Activated T-cell treated with anti-CD3 and anti-CD28 coated beads, Interleukin-2, amount 50 U/mL, for 1 hour (primary cell): ENCODE measurements at places on chromosomes 11 and 22.
A peak's percentile ranks its signal among the peaks of the same experiment; 100 is the strongest.

DNA sequence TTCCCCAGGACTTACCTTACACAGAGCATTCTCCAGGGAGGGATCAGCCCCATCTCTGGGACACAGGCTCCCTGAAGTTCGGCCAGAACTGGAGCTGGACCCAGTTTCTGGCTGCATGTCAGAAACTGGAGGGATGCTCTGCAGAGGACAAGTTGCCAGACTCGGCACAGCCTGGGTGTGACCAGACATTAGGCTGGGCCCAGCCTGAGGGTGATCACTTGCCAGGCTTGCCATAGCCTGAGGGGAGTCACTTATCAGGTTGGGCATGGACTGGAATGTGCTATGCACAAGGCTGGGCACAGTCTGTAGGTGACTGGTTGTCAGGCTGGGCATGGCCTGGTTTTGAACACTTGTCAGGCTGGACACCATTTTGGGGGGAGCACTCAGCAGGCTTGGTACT lies 30.7 kb upstream of the STK33 start:
- no peak for DNase-seq

GRCh38 chr11:24171869-24172268 lies 325.0 kb upstream of the LUZP2 start:
- no peak for DNase-seq

GRCh38 chr11:117005758-117006157 lies 92.5 kb downstream of the SIK3 start:
- no peak for DNase-seq

DNA sequence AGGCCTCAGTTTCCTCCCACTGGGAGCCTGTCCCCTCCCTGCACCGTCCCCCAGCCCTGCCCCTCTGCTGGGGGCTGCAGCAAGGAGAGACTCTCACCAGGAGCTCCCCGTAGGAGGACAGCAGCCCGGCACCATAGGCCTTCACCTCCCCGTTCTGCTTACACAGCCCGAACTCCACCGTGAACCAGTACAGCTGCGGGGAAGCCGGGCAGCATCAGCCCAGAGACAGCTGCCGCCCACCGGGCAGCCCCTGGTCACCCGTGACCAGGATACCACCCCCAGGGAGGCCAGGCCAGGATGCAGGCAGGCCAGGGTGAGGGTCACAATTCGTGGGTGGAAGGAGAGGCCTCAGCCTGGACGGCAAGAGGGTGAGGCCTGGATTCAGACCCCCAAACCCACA lies 4.6 kb upstream of the INS start:
- no peak for DNase-seq

DNA sequence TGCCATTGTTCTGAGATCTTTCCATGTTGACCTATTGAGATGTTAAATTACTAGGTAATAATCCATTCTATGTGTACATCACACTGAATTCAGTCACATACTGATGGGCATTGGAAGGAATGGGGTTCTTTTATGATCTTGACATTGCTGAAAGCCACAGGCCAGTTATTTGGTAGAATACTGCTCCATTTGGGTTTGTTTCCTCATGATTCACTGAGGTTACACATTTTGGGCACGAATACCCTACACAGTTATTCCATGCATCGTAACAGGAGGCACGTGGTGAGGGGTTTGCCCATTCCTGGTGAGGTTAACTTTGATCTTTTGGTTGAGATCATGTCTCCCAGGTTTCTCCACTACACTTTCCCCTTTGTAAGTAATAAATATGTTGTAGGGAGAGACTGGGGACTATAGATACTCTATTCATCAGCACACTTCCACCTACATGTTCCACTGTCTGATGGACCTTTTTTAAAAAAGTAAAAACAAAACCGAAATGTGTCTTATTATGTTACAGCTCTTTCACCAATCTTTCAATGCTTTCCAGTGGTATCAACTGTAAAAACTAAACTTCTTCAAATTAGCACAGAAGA lies 12.0 kb upstream of the FOLR1 start:
- DNase-seq = no peak

GRCh38 chr11:110371084-110371483 lies 58.7 kb upstream of the FDX1 start:
- DNase-seq = no peak

DNA sequence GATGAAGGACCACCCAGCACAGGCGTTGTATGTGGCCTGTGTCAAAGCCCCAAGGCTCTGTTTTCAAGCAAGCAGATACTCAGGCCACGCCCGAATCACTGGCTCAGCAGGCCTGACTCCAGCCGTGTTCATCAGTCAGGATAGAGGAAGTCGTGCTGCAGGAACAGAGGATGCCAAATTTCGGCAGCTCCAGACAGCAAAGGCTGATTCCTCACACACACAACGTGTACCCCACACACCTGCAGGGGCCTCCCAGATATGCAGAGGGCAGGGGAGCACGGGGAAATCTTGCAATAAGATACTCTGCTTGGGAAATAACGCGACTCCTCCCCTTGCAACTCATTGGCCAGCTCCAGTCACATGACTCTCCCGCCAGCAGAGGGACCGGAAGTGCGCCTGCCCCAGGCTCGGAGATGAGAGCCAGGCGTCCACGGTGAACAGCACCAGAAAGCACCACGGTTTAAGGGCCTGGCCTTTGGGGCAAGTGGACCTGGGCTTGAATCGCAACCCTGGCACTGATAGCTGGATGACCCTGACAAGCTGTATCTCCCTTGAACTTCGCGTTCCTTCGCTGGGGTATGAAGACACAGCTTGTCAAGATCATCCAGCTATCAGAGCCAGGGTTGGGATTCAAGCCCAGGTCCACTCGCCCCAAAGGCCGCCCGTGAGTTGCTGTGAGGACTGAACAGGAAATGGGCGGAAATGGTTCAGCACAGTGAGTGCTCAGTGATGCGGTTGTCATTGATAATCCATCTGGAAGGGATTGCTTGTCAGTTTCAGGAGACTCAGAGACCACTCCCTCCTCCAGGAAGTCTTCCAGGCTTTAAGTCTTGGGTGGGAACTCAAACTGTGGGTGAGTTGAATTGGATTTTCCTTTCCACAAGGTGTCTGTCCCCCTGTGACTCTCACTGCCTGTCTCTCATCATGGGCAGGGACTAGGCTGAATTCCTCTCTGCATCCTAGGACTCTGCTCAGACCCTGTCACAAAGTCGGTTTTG lies 88.5 kb downstream of the MYEOV start:
- peak; percentile 23 for DNase-seq

- no peak for DNase-seq
Observed at GRCh38 chr11:128707681-128708080, 13.8 kb downstream of the FLI1 start.

DNA sequence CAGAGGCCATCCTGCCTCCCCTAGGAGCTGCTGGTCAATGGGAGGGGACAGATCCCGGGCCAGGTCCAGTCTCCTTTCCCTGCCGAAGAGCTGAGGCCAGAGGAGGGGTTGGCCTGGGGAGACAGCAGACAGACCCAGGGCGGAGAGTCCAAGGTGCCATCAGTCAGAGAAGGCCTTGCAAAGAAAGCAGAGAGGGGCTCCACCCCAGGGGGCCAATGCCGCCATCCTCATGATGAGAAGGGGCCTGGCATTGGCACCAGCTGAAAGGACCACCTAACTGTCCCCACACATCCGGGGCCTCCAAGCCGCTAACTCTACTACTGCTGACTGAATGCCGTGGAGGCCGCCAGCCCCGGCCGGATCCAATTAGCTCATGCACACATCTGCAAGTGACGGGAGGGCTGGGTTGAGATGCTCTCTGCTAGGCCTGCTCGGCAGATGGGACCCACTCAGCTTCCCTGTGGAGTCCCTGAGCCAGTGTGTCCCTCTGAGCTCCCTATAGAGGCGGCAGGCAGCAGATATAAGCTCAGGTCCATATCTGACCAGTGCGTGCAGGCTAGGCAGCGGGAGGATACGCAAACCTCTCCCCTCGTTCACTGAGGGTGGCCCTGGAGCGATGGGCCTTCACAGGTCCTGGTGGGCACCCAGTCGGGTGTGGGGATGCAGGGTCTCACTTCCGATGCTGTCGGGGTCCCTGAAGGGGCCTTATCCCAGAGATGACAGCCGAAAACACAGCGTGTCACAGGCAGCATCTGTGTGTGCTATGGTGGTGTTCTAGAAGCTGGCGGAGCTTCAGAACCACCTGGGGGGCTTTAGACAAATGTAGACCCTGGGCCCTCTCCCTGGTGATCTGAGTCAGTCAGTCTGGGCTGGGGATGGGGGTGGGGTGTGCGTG lies 183.9 kb downstream of the CTTN start:
- peak; percentile 10 for DNase-seq

DNA sequence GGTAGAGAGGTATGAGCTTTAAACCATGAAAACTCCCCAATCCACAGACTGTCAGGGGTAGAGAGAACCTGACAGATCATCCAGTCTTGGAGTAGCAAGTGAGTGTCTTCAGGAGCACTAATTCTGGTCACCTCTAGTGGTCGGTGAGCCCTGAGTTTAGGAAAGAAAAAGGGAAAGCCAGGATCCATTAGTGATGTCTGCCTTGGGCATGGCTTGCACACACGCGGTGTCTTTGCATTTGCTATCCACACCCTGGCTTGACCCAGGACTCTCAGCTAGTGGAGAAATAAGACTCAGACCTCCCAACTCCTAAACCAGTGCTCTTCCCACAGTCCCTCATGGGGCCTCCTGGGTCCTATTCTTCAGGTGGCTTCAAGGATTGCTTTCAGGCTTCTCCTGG lies 19.3 kb downstream of the POU2F3 start:
- no peak for DNase-seq

GRCh38 chr22:29116397-29117123 lies 43.7 kb downstream of the KREMEN1 start:
- DNase-seq = no peak

- no peak for DNase-seq
Observed at GRCh38 chr11:1224111-1224490, 1.2 kb downstream of the MUC5B start.

DNA sequence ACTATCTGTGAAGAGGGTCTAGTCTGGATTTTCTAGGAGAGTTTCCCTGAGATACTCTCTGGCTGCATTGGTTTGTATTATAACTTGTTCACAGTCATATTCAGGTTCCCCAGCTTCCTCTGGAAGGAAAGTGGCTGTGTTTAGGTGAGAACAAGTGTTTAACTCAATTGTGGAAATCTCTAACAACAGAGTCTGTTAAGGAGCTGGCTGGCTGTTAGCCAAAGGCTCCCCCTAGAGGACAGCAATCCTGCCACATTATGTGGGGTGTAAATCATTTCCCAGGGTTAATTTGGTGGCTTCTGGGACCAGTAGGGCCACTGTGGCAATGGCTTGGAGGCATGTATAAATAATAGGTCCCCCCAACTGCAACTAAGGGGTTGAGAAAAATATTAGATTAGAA lies 18.4 kb downstream of the MS4A6E start:
- no peak for DNase-seq

DNA sequence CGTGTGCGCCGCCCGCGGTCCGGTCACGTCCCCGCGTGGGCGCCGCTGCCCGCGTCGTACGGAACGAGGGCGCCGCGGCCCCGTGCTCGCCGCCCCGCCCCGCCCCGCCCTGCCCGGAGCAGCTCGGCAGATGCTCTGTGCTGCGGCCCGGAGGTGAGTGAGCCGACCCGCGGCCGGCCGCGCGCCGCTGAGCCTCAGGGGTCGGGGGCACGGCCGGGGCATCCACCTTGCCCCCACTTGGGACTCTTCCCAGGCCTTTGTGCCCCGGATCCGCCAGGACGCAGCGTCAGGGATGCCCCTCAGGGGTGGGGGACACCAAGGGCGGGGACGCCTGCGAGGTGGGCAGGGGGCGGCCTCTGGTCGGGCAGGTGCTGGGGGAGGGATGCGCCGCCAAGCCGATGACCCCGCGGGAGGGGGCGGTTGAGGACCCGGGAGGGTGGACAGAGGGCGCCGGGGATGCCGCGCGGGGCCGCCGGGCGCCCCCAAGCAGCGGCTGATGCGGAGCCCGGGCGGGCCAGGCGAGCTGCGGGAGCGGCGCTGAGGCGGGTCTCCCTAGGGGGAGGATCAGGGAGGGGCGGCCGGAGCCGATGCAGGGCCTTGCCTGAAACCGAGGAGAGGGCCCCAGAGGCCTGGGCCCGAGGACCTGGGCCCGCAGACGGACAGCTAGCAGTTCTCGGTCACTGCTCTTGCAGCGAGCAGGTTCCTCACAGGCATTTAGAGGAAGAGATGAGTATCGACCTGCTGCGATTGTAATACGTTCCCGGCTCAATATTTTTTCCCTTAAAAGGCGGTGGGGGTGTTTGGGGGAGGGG lies at the start of gene GNAZ:
GNAZ (plus strand) TSS at position 102 of the 812 bp plus-strand sequence. CDS start 25,177 bp downstream, outside the sequence.
- DNase-seq = peak; percentile 39
